GF-D8 (cell line): ENCODE measurements at places on chromosomes 1 and 21.

DNA sequence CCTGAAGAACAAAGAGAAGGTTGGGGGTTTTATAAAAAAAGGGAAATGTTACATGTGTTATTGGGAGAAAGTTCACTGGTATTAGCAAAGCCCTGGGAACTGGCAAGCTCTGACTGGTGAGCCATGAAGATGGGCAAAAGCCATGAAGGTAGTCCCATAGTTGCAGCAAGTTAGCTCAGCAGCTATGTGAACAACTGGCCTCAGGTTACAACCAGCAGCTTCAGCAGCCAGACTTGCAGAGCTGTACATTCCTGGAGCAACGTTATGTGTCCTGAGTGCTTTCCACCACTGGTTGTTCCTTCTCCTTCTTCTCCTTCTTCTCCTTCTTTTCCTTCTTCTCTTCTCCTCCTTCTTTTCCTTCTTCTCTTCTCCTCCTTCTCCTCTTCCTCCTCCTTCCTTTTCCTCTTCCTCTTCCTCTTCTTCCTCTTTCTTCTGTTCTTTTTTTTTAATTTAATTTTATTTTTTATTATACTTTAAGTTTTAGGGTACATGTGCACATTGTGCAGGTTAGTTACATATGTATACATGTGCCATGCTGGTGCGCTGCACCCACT is 56.1 kb upstream of the TLR5 start:
- no peak for DNase-seq

GRCh38 chr1:19429611-19430010 is 55.7 kb downstream of the CAPZB start:
- DNase-seq = no peak

DNA sequence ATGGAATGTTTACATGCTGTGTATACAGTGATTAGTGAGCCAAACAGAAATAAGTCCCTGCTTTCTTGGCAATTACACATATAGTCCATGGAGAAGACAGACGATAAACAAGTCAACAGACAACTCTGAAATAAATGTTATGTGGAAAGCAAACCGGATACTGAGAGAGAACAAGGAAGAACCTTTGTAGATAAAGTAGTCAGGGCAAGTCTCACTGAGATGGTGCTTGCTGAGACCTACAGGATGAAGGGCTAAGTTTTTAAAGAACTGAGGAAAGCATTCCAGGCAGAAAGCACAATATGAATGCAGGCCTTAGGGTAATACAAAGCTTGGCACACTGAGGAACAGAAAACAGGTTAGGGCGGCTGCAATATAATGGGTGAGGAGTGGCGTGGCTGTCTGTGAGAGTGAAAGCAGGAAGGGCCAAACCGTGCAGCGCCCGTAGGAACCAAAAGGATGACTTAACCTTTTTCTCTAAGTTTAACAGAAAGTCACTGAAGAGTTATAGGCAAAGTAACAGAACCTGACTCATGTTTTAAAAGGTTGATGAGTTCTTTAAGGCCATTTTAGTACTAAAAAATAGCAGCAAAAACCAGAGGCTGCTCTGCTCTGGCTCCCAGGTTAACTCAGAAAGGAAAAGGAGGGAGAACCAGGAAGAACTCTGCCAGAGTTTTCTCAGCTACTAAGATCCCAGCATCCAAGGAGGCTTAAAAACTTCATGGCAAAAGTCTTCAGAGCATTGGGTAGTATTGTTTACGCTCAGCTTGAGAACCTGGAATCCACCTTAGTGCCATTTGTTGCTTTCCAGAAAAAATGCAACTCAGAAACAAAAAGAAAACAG is 8.7 kb upstream of the TTF2 start:
- peak; percentile 19 for DNase-seq

DNA sequence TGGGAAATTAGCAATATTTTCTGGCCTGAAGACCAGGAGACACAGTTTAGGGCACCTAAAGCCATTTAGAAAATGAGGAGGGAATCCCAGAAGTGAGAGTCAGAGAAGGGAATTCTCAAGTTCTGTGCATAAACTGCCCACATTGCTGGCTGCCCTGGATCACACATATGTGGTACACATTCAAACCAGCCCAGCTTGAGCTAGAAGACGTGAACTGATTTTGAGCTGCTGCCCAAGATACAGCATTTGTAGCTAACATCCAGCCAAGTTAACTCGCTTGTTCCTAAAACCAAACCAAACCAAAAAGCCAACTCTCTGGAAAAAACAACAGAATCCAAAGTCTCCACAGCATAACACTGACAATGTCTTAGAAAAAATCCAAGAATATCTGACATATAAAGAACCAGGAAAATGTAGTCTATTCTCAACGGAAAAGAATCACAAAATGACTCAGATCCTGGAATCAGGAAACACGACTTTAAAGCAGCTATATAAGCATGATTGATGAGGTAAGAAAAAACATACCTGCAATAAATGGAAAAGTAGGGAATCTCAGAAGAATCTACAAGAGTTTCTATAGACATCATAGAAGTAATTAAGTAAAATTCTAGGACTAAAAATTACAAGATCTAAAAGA is 18.2 kb upstream of the QSOX1 start:
- DNase-seq = no peak

DNA sequence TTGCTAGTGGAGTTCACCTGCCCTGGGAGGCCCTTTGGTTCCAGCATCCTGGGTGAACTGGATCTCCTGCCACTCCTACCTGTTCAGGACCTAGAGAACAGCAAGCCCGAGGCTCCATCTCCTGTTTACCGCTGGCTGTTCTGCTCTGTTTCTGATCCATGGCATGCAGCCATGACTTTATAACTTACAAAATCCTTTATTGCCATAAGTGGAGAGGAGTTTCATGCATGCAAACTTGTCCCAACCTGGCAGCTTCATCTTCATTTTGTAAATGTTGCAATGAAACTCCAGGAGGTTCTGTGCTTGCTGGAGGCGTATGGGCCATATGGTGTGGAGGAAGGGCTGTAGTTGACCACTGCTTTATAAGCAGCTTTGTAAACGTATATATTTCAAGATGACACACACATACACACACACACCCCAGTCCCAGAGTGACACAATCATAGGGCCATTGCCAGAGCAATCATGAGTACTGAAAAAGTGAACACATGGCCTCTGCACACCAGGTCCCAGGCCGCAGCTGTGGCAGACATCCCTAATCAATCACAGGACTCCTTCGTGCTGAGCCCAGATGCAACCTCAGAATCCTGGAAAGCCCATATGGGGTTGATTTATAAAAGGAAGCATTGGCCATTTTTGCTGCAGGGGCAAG is 69.0 kb downstream of the UBIAD1 start:
- DNase-seq = no peak

DNA sequence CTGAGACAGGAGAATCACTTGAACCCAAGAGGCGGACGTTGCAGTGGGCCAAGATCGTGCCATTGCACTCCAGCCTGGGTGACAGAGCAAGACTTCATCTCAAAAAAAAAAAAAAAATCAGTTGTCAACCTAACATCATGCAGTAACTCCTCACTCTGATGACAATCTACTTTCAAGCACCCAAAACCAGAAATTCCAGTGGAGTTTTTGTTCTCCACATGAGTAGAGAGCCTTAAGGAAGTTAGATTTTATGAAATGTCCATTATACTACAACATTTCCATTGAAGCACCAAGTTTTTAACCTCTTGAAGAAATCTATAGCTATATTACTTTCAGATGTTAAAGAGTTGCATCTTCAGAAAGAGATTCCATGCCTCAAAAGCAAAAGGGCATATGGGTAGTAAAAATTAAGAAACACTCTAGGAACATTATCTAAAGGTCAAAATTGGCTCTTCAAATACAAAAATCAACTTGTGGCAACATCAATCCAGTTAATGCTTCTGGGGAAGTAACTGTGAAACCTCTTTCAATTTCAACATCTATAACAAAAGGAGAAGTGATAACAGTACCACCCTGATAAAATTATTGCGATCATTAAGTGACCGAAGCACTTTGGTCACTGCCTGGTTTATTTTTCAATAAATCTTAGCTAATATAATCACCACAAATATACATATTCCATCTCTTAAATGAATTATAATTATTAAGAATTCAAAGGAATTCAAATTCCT is 7.7 kb downstream of the LPGAT1 start:
- peak; percentile 45 for DNase-seq

DNA sequence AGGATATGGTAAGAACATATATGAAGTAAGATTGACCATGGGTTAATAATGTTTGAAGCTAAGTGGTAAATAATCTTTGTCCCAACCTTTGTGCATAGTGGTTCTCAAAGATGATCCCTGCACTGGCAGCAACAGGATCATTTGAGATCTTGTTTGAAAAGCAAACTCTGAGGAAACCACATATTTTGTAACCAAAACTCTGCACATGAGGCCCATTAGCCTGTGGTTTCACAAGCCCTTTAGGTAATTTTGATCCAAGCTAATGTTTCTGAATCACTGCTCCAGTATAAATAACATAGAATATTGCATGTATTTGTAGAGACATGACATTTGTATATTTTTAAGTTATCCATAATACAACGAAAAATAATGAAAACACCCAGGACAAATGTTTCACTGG is 147.9 kb upstream of the RGS18 start:
- peak; percentile 18 for DNase-seq

DNA sequence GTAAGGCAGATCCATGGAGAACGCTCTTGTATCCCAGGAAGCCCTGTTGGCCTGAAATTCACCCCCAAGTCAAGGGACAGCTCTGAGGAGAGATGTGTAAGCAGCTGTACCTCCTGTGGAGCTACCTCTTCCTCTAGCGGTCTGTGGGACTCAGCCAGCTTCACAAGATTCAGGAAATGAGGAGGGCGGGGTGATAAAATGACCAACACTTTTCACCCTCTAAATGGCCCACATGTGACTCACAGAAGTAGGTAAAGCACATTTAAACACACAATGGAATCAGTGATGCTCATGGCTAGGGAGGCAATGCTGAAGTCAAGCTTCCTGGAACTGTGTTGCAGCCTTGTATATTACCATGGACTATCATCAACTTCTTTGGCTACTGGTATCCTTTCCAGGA is at the start of gene SH2D1B:
TSS of gene SH2D1B (minus strand) at position 135 of the 400 bp plus-strand sequence. CDS start at position 15, 120 bp downstream.
- DNase-seq = no peak

- DNase-seq = no peak
These were observed 68.9 kb downstream of the NMNAT2 start for GRCh38 chr1:183349201-183349711.

DNA sequence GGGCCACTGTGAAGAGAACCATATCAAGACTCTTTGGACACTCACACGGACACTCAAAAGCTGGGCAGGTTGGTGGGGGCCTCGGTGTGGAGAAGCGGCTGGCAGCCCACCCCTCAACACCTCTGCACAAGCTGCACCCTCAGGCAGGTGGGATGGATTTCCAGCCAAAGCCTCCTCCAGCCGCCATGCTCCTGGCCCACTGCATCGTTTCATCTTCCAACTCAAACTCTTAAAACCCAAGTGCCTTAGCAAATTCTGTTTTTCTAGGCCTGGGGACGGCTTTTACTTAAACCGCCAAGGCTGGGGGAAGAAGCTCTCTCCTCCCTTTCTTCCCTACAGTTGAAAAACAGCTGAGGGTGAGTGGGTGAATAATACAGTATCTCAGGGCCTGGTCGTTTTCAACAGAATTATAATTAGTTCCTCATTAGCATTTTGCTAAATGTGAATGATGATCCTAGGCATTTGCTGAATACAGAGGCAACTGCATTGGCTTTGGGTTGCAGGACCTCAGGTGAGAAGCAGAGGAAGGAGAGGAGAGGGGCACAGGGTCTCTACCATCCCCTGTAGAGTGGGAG is 36.3 kb upstream of the TDRD10 start:
- no peak for DNase-seq

- no peak for DNase-seq
These were observed 517 bp downstream of the LRIG2 start for GRCh38 chr1:113073479-113073950.

- DNase-seq = no peak
These were observed 18.1 kb downstream of the RSBN1 start for GRCh38 chr1:113793878-113794834.

- no peak for DNase-seq
These were observed 183.3 kb upstream of the TMEM51 start for GRCh38 chr1:14970115-14970798.

- DNase-seq = no peak
These were observed 2.2 kb upstream of the ANGPTL7 start for GRCh38 chr1:11187000-11187399.

- no peak for DNase-seq
These were observed 16.3 kb upstream of the ATP5PO start for GRCh38 chr21:33931799-33932390.

DNA sequence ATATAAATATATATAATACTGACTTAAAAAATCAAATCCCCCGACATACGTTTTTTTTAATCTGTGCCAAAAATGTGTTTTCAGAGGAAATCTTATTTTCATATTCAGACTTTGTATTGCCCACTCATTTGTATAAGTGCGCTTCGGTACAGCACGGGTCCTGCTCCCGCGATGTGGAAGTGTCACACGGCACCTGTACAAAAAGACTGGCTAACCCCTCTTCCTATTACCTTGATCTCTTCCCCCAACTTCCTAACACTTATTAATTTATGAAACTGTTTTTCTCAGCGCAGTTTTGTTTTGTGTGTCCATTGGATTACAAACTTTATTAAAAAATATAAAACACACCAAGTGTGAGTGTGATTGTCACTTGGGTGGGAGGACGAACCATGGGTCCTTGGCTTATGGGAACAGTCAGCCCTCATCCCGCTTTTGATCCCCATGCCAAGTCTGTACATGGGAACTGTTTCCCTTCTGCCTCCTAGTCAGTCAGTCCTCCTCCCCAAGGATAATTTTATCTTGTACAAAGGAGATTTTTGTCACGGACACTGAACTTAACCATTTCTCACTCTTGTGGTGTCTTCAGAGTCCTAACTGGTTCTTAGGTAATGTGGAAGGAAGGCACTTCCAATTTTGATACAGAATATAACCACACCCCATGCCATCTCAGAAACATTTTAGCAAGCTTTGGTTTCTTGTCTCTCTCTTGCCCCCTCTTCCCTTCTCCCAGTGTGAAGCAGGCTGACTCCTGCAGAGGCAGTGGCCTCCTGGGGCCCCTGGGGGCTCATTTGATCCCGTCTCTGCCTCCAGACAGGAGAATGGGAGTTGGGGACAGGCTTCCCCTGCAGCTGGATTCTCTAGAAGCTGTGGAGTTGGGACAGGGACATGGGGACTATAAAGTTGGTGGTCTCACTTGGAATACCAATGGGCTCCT is 35.5 kb downstream of the ZBTB17 start:
- no peak for DNase-seq

- DNase-seq = no peak
These were observed 88.0 kb downstream of the APP start for GRCh38 chr21:26082549-26082948.
